ENCODE measurements at places on chromosomes 4 and X. TPM values are rescaled to one million over a fixed set of nuclear protein-coding genes. Genes with fewer than 3 reads are reported as not detected.

MAGEA4 gene
- total RNA-seq: not detected

AKAP14 gene
- not detected for total RNA-seq

GIMD1 gene
- not detected for total RNA-seq

SUPT20HL2 gene
- total RNA-seq: not detected

NLGN3 gene
- 0.94 TPM for total RNA-seq

FAM9C gene
- 0.13 TPM for total RNA-seq

GLRB gene
- total RNA-seq: 5.2 TPM

TMEM35A gene
- total RNA-seq: 3.0 TPM

Measured in mucosa of descending colon (tissue), 3 donors.